ENCODE measurements at places on chromosomes 1 and 21. TPM values are rescaled to one million over a fixed set of nuclear protein-coding genes. Genes with fewer than 3 reads are reported as not detected.
A peak's percentile ranks its signal among the peaks of the same experiment; 100 is the strongest.

GRCh38 chr1:19885821-19886220 is 3.6 kb downstream of the OTUD3 start:
- no peak for DNase-seq

DNA sequence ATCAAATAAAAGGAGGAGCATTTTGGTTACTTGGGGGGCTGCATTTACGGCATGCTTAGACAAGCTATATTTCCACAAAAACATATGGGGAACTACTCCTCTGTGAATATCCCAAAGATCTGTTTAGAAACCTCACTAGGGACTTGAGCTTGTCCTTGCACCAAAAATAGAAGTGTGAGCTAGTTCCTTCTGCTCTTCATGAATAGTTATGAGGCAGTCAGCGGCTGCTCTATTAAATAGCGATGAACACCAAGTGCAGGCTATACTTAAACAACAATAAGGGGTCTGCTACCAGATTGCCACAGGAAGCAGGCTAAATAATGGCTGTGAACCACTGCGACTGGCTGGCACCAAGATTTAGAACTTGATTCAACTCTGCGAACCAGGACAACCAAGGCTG is 190.1 kb downstream of the PCP4 start:
- DNase-seq, result no peak

GRCh38 chr1:40638097-40639036 is 27.1 kb downstream of the RIMS3 start:
- no peak for DNase-seq

DNA sequence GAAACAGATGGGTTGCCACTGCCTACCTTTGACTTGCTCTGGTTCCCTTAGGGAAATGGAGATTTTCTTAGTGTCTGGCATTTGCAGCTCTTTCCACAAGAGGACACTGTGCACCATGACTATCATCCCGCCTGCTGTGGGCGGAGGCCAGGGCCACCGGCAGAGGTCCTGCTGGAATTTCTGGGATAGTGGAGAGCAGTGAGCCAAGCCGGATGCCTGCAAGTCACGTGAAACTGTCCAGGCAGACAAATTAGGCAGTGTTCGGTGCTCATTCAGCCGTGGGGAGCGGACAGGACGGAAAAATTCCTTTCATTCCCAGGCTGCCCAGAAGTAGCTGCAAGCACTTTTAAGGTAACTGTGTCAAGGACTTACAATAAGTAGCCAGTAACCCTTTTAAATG is 43.4 kb downstream of the IGSF5 start:
- peak; percentile 85 for DNase-seq

- no peak for DNase-seq
Observed at GRCh38 chr1:77732090-77732489, 27.6 kb downstream of the USP33 start.

The AMY1A gene
- total RNA-seq, result not detected
